Stimulated activated CD4-positive, alpha-beta T cell treated with anti-CD3 and anti-CD28 coated beads, Interleukin-1b, Interleukin-23, amount 100 ng/mL, for 48 hours (primary cell): ENCODE measurements at places on chromosomes 3 and 15.

DNA sequence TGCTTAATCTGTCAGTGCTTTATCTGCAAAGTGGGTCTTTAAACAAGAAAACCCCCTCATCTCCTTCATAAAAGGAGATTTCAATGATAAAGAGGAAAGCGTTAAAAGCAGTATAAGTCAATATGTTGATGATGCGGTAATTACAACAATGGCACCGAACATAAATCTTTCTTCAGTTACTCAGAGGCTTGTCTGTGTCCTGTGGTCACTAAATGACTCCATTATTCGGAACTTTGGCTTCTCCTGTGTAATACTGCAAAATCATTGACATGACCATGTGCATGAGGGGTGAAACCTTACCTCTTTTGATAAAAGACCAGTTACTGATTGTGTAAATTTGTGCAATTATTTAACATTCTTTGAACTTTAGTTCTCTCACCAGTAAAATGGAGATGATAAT is 4.8 kb upstream of the USP3 start:
- DNase-seq: no peak

- DNase-seq: no peak
These were observed 740 bp upstream of the ZBTB47 start for GRCh38 chr3:42652611-42653302.

DNA sequence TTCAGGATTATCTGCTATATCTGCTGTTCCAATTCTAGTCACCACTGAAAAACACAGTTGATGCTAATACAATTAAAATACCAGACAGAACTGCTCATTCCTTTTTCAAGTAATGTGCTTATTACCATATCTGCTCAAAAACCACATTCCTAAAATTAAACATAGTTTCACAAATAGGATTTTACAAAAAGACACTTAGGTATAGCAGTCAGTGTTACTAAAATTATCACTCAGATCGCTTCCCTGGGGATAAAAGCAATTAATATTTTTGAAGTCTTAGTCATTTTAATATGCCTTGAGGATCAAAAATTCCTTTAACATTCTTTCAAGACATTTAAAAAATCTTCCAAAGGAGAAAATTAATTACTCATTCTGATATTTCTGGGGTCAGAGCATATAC is 71.5 kb downstream of the RAD18 start:
- DNase-seq: no peak

DNA sequence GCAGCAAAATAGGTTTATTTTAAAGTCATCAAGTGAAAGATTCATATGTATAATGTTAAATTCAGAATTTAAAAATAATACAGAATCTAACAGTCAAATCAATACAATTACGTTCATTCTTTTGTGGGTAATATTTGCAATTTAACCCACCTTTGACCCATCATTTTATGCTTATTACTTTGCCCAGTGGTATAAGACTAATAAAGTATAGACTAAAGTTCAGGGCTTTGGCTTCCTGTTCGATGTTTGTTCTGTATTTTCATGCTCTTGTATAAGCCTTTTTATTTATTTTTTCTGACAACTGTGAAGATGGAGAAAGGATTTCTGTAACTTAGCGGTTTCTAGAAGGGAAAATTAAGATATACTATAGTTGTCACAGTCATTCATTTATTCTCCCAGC is 44.3 kb upstream of the EIF3J start:
- DNase-seq: no peak

DNA sequence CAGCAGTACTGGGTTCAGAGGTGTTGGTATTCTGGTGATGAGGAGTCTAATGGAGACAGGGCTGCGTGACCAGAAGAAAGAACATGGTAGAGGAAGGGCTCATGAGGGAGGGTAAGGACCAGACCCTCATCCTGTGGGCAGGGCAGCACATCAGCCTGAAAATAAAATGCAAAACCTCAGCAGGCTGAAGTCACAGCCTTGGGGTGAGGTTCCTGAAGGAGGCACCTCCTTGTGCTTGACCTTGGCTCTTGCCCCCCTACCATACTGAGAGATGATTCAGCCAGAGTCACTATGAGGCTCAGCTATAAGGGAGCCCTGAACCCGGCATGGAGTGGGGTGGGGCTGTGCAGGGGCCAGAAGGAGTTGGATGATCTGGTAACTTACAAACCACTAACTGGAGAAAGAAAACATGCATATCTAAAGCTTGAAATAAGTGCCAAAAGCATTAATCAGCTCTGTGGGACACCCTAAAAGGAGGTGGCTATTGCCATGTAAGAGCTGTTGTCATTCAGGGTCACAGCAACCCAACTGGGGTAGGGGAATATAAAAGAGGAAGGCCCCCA is 60.2 kb downstream of the CORO2B start:
- DNase-seq: no peak

DNA sequence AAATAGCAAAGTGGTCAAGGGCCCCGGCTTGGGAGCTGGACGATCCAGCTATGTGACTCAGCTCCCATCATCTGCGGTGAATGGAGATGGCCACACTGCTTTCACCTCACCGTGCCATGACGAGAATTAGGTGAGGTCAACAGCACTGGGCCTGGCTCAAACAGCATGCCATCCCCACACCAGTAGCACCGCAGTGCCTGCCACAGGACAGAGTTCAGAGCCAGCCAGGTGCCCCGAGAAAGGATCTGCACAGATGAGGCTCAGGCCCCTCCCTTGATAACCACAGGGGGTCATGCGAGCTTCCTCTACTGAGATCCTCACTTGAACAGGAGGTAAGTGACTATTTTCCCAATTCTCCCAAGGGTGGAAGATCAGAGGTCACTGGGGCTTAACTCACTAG is 29.4 kb downstream of the ZXDC start:
- DNase-seq: no peak

DNA sequence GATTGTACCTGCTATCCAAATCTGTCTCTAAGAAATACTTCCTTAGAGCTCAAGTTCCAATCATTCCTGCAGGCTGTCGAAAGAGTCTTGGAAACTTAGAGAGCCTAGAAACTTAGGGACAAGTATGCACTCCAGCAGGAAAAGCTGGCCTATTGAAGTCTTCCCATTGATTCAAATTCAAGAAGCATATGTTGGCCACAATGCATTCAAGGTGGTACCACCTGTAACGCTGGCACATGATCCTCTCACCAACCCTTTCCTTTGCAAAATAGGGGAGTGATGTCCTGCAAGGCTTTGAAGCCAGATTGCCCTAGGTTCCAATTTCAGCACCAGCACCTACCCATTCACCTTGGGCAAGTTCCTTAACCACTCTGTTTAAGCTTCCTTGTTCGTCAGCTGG is 6.0 kb downstream of the ADAMTS9 start:
- DNase-seq: no peak

DNA sequence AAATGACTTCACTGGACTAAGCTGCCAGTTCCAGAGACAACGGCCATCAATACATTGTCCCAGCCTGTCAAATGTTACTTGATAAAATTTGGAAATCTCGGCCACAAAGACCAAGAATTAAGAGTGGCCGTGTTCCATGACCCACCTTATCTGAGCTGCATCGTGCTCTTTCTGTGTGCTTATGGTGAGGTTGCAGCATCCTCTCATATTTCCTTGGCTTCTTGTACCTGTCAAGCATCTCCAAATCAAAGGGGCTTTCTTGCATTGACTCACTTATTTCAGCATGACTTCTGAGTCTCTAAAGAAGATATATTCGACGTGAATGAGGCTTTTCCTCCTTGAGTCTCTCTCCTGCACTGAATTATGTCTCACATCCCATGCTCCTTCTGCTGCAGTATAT is 421.7 kb downstream of the MCTP2 start:
- no peak for DNase-seq

DNA sequence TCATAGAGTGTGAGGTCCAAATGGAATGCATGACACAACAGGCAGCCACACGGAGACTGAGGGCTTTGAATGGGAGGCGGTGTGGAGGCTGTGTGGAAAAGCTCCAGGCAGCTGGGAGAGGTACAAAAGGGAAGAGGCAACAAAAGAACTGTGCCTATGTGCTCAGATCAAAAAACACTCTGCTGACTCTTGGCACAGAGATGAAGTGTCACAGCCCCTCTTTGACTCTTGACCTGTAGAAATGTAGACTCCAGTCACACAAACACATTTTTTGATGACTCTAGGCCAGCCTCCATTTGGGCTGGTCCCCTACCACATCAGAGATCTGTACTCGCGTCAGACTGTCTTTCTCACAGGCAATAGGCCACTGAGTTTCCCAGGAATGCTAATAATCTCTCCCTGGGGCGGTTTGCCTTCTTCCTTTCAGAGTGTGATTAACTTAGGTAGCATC is 456.0 kb downstream of the TUSC7 start:
- no peak for DNase-seq

DNA sequence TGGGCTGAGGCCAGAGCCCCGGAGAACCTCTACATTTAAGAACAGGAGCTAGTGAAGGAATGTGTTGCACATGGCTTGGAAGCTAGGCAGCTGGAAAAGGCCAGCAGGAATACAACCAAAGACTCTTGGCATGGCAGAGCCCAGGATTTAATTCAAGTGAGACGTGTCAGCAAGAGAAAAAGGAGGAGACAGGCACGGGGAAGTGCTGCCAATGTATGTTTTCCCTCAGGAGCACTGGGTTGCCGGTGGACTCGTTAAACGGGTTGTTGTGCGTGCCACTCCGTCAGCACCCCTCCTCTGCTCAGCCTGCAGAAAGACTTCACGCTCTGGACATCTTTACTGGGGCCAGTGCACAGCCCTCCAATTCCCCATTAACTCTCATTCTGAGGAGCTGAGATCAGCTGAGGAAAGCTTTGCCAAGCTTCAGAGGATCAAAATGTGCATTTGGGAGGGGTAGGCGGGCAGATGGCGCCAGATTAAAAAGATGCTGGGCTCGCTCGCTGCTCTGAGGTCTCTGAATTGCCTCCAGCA is 103.7 kb downstream of the PDZRN3 start:
- no peak for DNase-seq

DNA sequence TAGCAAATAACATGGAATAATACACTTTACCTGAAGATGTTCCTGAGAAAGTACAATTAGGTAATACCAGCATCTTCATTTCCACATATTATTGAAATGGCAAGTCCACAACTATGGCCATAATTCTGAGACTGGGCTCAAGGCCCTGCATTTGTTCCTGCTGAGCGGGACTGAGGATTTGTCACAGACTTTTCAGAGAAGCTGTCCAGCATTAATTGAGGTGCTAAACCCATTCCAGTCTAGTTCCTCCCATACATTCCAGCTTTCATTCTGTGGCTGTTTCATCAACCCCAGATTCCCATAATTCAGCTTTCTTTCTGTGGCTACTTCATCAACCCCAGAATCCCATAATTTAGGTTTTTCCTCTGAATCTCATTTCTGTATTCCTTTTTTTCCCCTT is 293.4 kb upstream of the GBE1 start:
- DNase-seq: no peak

GRCh38 chr3:71393093-71393492 is 190.4 kb downstream of the FOXP1 start:
- no peak for DNase-seq

GRCh38 chr15:87322265-87322664 is 934.3 kb downstream of the NTRK3 start:
- no peak for DNase-seq

- no peak for DNase-seq
These were observed 109.7 kb upstream of the ROPN1 start for GRCh38 chr3:124101643-124102042.

DNA sequence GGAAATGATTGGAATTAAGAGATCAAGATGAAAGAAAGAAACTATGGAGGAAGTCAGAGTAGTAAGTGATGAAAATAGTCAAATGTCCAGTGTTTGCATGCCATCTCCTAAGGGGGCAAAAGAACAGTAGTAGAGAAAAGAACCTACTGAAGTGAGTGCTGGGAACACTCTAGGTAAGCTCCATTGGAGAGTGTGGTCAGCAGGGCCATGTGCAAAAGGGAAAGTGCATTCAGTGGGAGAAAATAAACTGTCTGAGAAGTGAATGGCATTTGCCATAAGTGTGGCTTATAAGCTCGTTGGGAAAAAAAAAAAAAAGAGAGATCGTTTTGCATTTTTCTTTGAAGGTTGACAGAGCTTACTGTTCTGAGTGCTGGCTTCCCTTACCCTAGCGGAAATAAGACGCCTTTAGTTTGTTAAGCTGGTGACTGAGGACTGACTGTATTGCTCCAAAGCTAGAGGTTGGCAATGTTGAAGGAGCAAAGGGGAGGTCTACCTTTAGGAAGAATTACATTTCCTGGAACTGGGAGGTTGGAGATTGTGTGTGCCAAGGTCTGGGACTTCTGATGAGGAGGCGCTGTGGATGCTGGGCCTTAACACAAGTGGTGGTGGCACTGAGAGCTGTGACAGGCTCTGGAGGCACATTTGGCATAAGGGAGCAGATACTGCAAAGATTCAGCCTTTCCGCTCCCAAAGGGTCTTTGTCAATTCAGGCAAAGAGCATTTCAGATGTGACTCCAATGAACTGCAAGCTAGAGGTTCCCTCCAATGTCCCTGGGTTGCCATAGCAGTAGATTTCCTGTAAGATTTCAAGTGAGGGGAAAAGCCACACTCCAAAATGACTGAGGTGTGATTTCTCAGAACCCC is 287.8 kb upstream of the SATB1 start:
- DNase-seq: peak; percentile 72

GRCh38 chr3:38267662-38268061 is 2.0 kb downstream of the SLC22A13 start:
- no peak for DNase-seq

DNA sequence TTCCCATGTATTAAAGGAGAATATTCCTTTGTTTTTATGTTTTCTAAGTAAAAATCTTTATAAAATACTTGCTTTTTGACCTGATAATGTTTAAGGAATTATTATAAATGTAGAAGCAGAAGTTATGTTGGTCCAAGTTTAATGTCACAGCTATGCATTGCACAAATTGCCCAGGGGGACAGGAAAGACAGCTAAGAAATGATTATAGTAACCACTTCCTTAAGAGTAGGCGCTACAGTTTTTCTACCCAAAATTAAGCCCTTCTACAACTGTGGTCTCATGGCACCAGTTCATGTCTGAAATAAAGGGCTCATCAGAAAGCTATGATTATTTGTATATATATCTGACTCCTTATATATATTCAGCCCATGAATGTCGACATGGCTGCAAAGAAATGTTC is 176.4 kb downstream of the GBE1 start:
- no peak for DNase-seq

DNA sequence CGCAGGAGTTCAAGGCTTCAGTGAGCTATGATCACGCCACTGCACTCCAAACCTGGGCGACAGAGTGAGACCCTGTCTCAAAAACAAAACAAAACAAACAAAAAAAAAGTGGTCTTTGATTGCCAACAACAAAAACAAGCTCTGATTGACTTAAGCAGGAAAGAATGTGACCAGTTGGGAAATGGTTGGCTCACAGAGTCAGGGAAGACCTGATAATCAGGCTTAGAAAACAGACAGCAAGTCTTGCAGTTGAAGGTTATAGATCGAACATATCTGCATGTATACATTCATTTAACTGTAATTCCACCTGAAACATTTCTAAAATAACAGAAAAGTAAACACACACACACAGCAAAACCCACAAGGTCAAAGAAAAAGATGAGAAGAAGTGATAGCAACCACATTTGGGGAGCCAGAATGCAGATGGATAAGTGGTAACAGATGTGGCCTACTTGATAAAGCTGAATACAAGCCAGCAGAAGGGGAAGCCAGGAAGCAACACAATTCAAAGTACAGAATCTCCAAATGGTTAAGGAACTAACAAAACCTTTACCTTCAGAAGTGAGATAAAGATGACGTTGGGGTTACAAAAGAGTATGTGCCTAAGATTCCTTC is 699.9 kb upstream of the ZNF385D start:
- no peak for DNase-seq

GRCh38 chr3:76585794-76586392 is 454.0 kb upstream of the ROBO2 start:
- DNase-seq: no peak
